ENCODE measurements at places on chromosomes 1 and 21. TPM values are rescaled to one million over a fixed set of nuclear protein-coding genes. Genes with fewer than 3 reads are reported as not detected.
A peak's percentile ranks its signal among the peaks of the same experiment; 100 is the strongest.

DNA sequence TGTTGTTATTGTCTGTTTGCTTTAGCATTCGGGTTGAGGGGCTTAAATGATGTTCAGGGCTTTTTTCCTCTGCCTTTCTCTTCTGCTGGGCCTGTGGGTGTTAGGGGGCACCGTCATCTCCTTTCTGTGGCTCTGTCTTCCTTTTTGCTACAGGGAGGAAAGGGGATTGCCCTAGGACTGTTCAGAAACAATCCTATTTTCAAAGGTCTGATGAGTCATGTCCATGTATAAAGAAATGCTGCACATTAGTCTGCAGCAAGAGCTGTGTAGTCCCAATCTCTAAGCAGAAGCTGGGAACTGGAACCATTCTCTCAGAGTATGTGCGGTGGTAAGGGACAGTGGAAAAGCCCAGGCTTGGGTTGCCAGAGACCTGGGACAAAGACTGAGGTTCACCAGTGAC lies 462.3 kb downstream of the OMA1 start:
- no peak for DNase-seq

- DNase-seq, result no peak
Measured at GRCh38 chr1:34178072-34178471, 1.4 kb downstream of the C1orf94 start.

DNA sequence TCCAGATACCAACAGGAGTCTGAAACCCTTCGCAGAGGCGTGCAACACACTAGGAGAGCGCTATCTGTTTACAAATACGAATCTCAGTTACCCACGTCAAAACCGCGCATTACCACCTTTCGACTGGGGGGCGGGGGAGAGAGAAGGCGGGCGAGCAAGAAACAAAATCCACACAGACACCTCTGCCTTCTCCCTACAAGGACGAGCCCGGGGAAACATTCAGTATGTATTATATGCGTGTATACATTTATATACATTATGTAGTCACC lies 722 bp downstream of the TUT4 start:
- DNase-seq, result no peak

DNA sequence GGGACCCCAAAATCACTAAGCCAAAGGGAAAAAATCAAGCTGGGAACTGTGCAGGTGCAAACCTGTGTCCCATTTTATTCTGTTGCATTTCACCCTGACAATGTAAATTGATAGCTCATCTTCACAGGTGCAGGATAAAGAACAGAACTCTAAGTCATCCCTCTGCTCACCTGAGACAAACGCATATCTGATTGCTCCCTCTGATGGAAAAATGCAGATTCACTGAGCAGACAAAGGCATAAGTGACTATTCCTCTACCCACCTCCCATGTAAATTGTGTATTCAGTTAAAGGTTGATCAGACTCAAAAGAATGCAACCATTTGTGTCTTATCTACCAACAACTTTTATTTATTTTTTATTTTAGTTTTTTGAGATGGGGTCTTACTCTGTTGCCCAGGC lies 644.2 kb downstream of the PTPRU start:
- no peak for DNase-seq

GRCh38 chr21:43645976-43646375 lies 13.3 kb downstream of the HSF2BP start:
- no peak for DNase-seq

LCE1F gene
- total RNA-seq, result not detected

GRCh38 chr1:185017338-185017737 lies 28.0 kb upstream of the RNF2 start:
- DNase-seq, result no peak

GRCh38 chr21:38839328-38840286 lies 33.9 kb downstream of the ETS2 start:
- no peak for DNase-seq

DNA sequence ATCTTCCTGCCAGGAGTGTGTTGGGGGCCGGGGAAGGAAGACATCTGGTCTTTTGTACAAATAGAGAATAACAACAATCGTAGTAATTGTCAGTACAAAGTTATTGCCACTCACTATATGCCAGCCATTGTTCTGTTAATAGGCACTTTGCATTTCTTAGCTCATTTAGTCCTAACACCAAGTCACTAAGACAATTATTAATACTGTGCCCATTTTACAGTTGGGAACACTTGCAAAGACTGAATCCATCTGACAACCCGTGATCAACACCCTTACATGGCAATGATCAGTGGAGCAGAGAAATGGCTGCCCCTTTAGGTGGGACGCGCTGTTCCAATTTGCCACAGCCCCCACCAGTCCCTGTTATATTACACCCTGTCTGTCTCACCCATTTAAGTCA lies 33.3 kb downstream of the FBXO2 start:
- no peak for DNase-seq

SLC27A3 gene
- 71.7 TPM for total RNA-seq

DNA sequence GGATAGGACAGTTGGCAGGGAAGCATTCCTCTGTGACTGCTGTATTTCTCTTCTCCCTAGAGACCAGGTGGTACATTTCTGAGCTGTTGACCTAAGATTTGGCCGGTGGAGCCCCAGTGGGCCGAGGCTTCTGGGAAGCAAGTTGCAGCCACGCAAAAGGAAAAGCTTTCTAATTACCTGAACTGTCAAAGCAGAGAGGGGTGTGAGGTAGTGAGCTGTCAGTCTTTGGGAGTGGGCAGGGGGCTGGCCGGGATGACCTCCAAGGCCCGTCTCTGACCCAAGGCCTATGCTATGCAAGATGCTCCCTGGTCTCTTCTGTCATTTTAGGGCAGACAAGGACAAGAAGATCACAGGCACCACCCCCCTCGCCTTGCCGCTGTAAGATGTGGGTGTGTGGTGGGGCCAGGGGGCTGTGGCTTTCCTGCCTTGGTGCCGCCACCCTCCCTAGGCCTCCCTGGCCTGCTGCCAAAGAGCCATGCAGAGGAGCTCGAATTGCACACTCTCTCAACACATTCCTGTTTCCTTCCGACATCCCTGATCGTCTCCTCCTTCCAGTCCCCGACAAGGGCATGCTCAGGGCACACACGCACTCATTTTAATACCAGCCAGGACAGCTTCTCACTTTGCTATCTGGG lies 7.7 kb downstream of the PADI1 start:
- DNase-seq, result no peak

- DNase-seq, result no peak
Measured at GRCh38 chr1:91026777-91027176, 4.9 kb upstream of the ZNF644 start.

ADGRL2 gene
- total RNA-seq, result 67.2 TPM

DNA sequence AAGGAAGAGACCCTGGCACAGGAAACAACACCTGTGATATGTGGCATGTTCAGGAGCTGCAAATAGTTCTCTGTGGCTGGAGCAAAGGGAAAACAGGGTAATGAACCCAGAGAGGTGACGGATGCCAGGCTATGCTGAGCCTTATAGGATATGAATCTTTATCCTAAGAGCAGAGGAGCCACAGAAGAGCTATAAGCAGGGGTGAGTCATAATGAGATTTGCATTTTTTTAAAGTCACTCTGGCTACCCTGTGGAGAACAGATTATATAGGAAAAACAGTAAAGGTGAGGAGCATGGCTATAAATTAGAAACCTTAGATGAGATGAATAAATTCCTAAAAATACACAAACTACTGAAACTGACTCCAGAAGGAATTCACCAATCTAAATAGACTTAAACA lies 12.8 kb upstream of the MPL start:
- DNase-seq, result no peak

ELF3 gene
- total RNA-seq, result 4.9 TPM

DNA sequence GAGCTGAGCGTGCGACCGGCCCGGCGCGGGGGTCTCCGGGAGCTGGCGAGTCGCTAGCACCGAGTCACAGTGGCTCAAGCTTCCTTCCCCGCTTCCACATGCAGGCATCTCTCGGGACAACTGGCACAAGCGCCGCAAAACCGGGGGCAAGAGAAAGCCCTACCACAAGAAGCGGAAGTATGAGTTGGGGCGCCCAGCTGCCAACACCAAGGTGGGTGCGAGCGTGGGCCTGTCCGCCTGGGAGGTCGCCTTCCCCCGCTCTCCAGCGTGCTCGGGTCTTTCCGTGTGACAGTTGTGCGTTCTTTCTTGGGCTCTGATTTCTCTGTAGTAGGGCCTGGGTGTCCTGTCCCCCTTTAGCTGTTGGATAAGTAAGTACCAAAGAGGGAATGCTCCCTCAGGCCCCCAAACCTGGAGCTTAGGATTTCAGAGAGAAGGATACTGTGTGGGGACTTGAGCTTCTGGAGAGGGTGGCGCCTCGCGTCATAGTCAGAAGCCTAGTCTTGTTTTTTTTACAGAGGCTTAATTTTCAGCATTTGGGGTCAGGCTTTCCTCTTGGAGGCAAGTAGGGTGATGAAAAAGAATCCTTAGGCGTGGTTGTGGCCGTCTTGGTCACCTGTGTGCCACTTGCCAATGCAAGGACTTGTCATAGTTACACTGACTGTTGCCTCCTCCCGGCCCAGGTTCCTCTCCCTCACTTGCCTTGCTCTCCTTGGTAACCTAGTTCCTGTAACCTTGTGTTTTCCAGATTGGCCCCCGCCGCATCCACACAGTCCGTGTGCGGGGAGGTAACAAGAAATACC lies 790 bp downstream of the RPS8 start:
- no peak for DNase-seq

GORAB gene
- total RNA-seq, result 25.1 TPM

LENEP gene
- total RNA-seq, result not detected

DNA sequence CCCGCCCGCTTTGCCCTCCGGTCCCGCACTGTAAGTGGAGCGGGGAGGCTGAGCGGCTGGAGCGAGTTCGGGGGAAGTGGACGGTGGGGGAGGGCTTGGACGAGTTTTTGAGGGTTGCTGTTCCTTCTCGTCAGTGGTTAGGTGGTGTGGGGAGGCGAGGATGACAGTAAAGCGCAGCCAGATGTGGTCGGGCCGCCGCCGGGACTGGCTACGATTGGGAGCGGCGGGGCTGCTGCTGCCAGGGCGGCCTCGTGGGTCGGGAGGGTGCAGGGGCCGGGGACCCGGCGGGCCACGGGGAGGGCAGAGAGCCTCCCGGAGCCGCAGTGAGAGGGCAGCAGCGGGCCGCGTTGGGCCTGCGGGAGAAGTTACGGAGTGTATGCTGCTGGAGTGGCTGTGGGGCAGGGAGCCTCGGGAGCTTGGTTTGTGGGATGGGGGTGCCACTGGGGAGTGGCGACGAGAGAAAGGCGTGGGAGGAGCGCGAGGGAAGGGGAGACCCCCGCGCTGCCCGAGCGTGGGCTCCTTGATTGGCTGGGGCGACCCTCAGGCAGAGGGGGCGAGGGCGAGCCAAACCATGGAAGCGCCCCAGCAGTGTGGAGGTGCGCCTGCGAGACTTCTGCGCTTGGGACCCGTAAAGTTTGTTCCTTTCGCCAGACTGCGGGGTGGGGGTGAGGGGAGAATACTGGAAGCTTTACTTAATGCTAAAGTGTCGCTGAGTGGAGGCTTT lies 2.1 kb downstream of the ADGRL2 start:
- peak; percentile 8 for DNase-seq

- DNase-seq, result no peak
Measured at GRCh38 chr1:99264201-99265021, at the start of gene PLPPR4. Gene PLPPR4 (plus strand): TSS chr1:99264492. CDS start chr1:99264594, 102 bp downstream.

GRCh38 chr1:115469703-115470476 lies 131.8 kb upstream of the NGF start:
- DNase-seq, result no peak

PWP2 gene
- 10.9 TPM for total RNA-seq

- no peak for DNase-seq
Measured at GRCh38 chr1:40627987-40628902, 37.2 kb downstream of the RIMS3 start.

DNA sequence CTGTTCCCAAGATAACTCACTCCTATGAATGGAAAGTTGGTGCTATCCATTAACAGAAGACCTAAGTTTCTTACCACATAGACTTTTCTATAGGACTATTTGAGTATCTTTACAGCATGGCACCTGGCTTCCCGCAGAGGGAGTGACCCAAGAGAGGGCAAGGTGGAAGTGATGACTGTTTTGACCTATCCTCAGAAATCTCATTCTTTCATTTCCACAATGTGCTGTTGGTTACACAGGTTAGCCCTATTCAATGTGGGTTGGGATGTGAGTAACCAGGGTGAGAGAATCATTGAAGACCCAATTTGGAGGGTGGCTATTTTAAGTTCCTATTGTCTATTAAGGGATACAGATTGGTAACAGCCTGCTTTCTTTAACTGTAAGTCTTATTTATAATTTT lies 38.3 kb upstream of the NEXN start:
- DNase-seq, result no peak

DNA sequence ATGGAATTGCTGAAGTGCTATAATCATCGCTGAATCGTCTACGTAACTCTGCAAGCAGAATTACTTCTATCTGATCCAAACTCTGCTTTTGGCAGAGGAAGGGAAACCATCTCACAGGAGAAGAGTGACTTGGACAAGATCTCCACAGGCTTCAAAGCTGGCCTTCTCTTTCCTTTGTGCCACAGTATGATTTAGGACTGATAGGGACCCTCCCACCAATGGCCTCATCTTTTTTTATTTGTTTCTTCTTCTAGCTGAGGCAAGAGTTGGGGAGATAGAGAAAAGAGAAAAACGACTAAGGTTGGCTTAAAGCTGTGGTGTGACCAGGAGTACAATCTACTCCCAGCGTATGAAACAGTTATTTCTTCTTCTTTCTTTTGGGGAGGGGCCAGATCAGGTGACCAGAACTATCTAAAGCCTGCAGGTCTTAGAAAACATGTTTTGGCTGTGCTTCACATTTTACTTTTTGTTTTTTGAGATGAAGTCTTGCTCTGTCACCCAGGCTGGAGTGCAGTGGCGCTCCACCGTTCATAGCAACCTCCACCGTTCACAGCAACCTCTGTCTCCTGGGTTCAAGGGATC lies 35.0 kb downstream of the ZNF496 start:
- no peak for DNase-seq

DNA sequence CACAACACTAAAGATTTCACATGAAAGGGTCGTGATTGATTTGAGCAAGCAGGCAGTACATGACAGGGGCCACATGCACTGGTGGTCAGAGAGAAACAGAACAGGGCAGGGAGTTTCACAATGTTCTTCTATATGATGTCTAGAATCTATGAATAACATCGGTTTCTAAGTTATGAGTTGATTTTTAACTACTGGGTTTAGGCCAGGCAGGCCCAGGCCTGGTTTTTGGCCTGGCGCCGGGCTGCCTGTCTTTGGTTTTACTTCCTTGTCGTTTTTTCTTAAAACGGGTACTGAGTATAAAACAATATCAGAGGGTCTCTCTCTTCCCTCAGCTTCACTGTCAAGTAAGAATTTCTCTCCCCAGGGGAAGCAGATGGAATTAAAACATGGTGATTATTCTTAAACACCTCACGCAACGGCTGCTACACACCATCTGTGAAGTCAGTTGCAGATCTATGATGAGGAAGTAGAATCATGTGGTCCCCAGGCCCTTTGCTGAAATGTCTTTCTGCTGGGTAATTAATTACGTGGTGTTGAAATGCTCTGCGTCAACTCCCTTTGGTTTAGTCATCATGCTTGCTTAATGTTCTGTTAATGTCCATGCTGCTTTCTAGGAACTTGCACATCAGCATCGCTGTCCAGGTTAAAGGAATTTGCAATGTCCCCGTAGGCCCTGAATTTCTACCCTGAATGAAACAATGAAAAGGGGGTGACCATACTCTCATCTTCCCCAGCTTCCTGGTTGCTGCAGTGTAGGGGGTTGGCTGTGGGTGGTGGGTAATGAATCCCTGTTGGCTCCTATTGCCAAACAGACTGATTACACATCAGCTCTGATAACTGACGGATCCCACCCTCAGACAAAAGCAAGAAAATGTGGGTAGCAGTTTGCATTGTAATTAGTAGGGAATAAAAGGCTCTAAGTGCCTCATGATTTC lies 70.3 kb downstream of the SERINC2 start:
- no peak for DNase-seq

SPATA45 gene
- not detected for total RNA-seq

EPHA8 gene
- total RNA-seq, result not detected

- DNase-seq, result no peak
Measured at GRCh38 chr1:44489481-44489880, 84.4 kb downstream of the RNF220 start.

PRCC gene
- total RNA-seq, result 34.5 TPM

GRCh38 chr1:227227761-227228160 lies 90.5 kb downstream of the CDC42BPA start:
- DNase-seq, result no peak
